ENCODE measurements at places on chromosomes 13 and 19.

DNA sequence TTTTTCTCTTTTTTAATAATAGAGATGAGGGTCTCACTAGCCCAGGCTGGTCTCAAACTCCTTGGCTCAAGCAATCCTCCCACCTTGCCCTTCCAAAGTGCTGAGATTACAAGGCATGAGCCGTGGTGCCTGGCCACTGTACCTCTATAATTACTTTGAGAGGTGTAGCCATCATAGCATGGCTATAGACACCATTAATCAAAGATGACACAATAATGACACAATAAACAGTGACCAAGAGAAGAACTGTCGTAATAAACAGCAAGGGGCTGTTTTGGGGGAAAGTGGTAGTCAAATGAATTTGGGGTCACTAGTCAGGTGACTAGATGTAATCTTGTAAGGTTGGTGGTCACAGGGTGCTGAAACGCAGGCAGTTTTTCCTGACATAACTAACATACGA is 30.4 kb downstream of the KLF5 start:
- no peak overlapping the region for H3K4me3 ChIP-seq
- DNase-seq = no peak
- no peaks in the 10 kb centered on the region for H3K4me1 ChIP-seq
- H3K36me3 ChIP-seq = no peaks in the 10 kb centered on the region
- no peaks in the 10 kb centered on the region for H3K27me3 ChIP-seq

DNA sequence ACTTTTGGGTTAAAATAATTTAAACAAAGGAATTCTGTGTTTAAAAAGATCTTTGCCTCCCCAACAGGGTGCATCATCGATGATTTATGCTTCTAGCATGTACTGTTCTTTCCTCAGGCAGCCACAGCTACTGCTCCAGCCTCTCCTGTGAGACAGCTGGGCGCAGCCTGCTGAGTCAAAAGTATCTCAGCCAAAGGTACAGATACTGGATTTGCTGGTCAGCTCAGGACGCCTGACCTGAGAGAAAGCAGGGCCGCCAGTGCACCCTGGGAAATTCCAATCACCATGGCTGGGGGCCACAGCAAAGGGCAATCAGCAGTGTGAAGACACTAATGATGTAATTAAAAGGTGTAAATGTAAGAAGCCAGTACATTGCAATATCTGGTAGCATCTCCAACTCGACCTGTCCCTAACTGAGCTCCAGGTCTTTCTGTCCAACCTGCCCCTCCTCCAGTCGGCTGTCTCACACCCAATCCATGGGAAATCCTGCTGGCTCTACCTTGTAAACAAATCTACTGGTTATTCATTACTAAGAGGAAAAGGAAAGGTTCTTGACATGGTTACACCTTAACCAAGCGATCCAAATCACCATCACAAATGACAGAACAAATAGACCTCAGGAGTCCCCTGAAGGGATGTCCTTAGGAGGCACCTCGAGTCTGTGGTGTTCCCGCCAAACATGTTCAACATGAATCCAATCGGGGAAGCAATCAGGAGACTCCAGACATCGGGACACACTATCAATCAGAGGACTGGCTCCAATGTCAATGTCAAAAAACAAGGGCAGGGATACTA is 7.3 kb downstream of the OPA3 start:
- H3K27me3 ChIP-seq = no peaks in the 10 kb centered on the region
- H3K4me1 ChIP-seq = no peaks in the 10 kb centered on the region
- peak overlapping the region; percentile 66 for H3K27ac ChIP-seq
- no peaks in the 10 kb centered on the region for H3K36me3 ChIP-seq
- DNase-seq = peak; percentile 40

- no peaks in the 10 kb centered on the region for H3K4me1 ChIP-seq
- no peaks in the 10 kb centered on the region for H3K36me3 ChIP-seq
- H3K27ac ChIP-seq = no peak overlapping the region
These were observed 8.0 kb upstream of the POU2F2 start for GRCh38 chr19:42140125-42140754.

GRCh38 chr19:7682175-7682855 is 1.7 kb downstream of the TRAPPC5 start:
- H3K27ac ChIP-seq = peak overlapping the region; percentile 43
- peaks cover 3% of the 10 kb centered on the region for H3K4me1 ChIP-seq
- DNase-seq = no peak
- H3K27me3 ChIP-seq = peaks cover 27% of the 10 kb centered on the region

GRCh38 chr19:39811064-39811463 is 22.9 kb downstream of the DYRK1B start:
- no peaks in the 10 kb centered on the region for H3K4me1 ChIP-seq
- no peak for DNase-seq
- H3K27me3 ChIP-seq = no peaks in the 10 kb centered on the region
- H3K4me3 ChIP-seq = no peak overlapping the region

GRCh38 chr19:8832132-8833021 is at the start of the genes MBD3L1 and ZNF558:
Gene MBD3L1, plus strand, starts transcription at chr19:8832377. Its CDS starts 10,302 bp downstream, at chr19:8842679.
Gene ZNF558, minus strand, starts transcription at chr19:8832304. Its CDS starts 9,645 bp downstream, at chr19:8822659.
- H3K36me3 ChIP-seq = no peaks in the 10 kb centered on the region
- DNase-seq = peak; percentile 98
- H3K27me3 ChIP-seq = no peaks in the 10 kb centered on the region
- peak within 1 kb of the TSS; percentile 93 for H3K4me3 ChIP-seq
- peak within 1 kb of the TSS; percentile 93 for H3K27ac ChIP-seq
- H3K4me1 ChIP-seq = no peaks in the 10 kb centered on the region

- no peaks in the 10 kb centered on the region for H3K27me3 ChIP-seq
- no peaks in the 10 kb centered on the region for H3K4me1 ChIP-seq
- DNase-seq = no peak
- no peak overlapping the region for H3K4me3 ChIP-seq
- H3K27ac ChIP-seq = no peak overlapping the region
- H3K36me3 ChIP-seq = no peaks in the 10 kb centered on the region
These were observed 17.3 kb upstream of the RELB start for GRCh38 chr19:44984005-44984404.

GRCh38 chr13:98171900-98172589 is 5.0 kb downstream of the RNF113B start:
- H3K36me3 ChIP-seq = no peaks in the 10 kb centered on the region
- H3K4me3 ChIP-seq = peak overlapping the region; percentile 7
- H3K27me3 ChIP-seq = no peaks in the 10 kb centered on the region
- H3K4me1 ChIP-seq = peaks cover 36% of the 10 kb centered on the region

DNA sequence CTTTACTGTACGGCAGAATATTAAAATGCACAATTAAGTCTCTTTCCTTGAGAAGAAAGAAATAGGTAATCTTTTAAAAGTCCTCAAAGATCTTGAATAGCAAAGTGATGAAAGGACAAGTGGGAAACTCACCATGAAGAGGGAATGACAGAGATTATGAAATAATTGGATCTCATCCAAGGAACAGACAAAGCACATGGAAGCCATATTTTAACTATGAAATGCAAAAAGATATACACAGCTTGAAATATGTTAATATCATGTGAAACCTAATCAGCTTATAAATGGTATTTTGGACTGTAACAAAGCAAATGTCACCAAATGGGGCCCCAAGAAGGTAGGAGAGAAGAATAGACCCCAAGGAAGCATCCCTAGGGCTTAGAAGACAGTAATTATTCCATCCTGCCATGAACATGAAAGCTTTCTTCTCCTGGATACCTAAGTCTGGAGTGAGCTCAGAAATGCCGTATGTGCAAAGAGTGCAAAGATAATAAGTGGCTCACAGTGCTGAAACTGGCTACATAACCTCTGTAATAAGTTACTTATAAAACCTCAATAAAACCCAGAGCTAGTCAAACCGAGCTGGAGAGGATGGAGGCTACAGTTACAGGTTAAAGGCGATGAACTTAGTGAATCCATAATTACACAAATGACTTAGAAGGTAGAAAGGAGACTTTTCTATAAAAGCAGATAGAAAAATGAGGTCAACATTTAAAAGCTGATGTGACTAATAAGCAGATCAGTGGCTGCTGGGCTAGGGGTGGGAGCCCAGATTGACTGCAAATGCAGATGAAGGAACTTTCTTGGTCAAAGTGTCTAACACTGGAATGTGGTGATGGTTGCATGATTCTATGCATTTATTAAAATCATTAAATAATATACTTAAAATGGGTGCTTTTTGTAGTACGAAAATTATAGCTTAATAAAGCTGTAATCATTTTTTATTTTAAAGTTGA is 34.4 kb downstream of the DCLK1 start:
- peak overlapping the region; percentile 13 for H3K27ac ChIP-seq
- H3K4me3 ChIP-seq = no peak overlapping the region
- no peaks in the 10 kb centered on the region for H3K27me3 ChIP-seq
- no peak for DNase-seq
- no peaks in the 10 kb centered on the region for H3K36me3 ChIP-seq
- H3K4me1 ChIP-seq = no peaks in the 10 kb centered on the region

- H3K4me3 ChIP-seq = no peak overlapping the region
- no peaks in the 10 kb centered on the region for H3K36me3 ChIP-seq
These were observed 215.2 kb downstream of the NBEA start for GRCh38 chr13:35157143-35157755.

DNA sequence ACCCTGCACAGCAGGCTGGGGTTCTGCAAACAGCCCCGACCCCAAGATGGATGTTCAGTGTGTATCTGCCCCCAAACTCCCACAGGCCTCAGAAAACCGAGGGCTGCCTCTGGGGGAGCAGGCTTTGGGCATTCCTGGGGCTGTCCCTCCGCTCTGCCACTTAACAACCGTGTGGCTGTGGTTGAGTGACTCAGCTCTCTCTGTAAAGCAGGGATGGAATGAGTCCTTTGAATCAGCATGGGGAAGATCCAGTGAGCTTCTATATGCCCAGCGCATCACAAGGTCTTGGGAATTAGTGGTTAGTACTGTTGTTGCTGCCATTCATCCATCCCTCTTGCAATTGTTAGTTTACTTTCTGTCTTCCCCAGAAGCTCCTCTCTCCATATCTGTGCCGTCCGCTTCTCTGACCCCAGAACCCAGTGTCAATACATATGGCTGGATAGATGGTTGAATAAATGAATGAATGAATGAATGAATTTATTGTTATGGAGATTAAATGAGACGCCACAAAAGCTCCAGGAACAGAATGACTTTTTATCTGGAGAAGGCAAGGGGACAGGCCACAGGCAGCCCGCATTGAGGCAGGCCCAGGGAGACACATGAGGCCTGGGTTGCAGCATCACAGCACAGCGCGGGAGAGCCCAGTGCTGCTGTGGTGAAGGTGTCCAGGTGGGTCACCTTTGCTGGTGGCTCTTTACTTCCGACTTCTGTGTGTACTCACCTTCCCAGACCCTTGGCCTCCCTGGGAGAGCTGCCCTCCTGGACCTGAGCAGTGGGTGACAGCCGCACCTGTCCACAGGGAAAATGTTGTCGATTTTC is 89.2 kb downstream of the RGCC start:
- H3K27me3 ChIP-seq = no peaks in the 10 kb centered on the region
- no peaks in the 10 kb centered on the region for H3K4me1 ChIP-seq
- no peak for DNase-seq
- H3K27ac ChIP-seq = peak overlapping the region; percentile 62
- H3K36me3 ChIP-seq = no peaks in the 10 kb centered on the region

- H3K27me3 ChIP-seq = peaks cover 9% of the 10 kb centered on the region
- DNase-seq = no peak
- H3K4me3 ChIP-seq = no peak overlapping the region
- H3K36me3 ChIP-seq = no peaks in the 10 kb centered on the region
- H3K27ac ChIP-seq = peak overlapping the region; percentile 12
These were observed 10.7 kb upstream of the FPR3 start for GRCh38 chr19:51784109-51784785.

DNA sequence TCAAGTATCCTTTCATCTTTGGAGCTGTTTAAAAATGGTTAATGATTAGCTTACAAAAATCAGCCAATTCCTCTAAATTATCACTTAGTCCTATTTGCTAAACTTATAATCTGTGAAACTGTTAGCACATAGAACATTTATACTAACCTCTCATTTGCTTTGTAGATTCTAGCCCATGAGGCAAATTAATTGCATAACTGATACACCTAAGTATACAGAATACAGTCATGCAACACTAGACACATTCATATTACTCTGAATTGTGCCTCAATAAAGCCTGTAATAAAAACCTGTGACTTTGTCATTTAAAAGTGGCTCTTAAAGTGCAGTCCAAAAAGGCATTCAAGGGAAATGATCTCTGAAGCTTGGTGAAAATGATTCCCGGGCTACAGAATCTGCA is 21.0 kb downstream of the SERPINE3 start:
- no peaks in the 10 kb centered on the region for H3K27me3 ChIP-seq
- no peaks in the 10 kb centered on the region for H3K4me1 ChIP-seq
- H3K36me3 ChIP-seq = no peaks in the 10 kb centered on the region

GRCh38 chr13:79709471-79709870 is 228.5 kb downstream of the NDFIP2 start:
- H3K27ac ChIP-seq = peak overlapping the region; percentile 6
- no peak for DNase-seq
- no peak overlapping the region for H3K4me3 ChIP-seq
- H3K4me1 ChIP-seq = no peaks in the 10 kb centered on the region

DNA sequence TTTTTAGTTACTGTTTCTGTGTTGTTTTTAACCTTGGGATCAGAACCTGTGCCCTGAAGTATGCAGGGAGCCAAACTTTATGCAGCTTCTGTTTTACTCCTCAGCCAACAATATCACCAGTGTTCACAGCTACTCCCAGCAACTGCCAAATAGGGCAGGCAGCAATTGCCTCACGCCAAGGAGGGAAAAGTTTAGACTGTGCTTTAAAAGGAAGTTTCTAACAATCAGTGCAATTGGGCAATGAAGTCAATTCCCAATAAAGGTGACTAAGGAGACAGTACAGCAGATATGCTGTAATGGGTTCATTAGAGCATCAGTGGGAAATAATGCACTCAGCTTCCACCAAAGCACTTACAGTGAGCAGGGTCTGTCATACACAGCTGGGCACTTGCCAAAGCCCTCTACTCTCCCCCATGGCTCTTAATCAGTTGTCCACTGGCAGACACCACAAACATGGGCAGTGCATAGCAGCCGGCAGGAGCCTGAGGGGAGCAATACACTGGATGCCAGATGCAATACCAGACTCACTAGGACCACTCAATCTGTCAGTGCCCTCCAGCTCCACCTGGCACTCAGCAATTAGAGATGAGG is 19.3 kb downstream of the ENOX1 start:
- H3K27me3 ChIP-seq = no peaks in the 10 kb centered on the region
- no peak for DNase-seq
- no peak overlapping the region for H3K4me3 ChIP-seq
- H3K36me3 ChIP-seq = no peaks in the 10 kb centered on the region

GRCh38 chr13:44061876-44062275 is 182.2 kb downstream of the LACC1 start:
- H3K36me3 ChIP-seq = no peaks in the 10 kb centered on the region
- H3K4me3 ChIP-seq = no peak overlapping the region
- no peaks in the 10 kb centered on the region for H3K4me1 ChIP-seq
- H3K27ac ChIP-seq = no peak overlapping the region
- DNase-seq = no peak

GRCh38 chr13:35855531-35856019 is 275.6 kb downstream of the DCLK1 start:
- no peak for DNase-seq
- no peaks in the 10 kb centered on the region for H3K36me3 ChIP-seq
- H3K27ac ChIP-seq = peak overlapping the region; percentile 43
- H3K4me1 ChIP-seq = no peaks in the 10 kb centered on the region
- H3K4me3 ChIP-seq = peak overlapping the region; percentile 17

- H3K4me1 ChIP-seq = no peaks in the 10 kb centered on the region
- H3K36me3 ChIP-seq = no peaks in the 10 kb centered on the region
- no peak overlapping the region for H3K27ac ChIP-seq
- no peaks in the 10 kb centered on the region for H3K27me3 ChIP-seq
These were observed 179.0 kb downstream of the NUFIP1 start for GRCh38 chr13:44810061-44810840.

GRCh38 chr19:40379446-40380198 is 10.4 kb downstream of the HIPK4 start:
- no peaks in the 10 kb centered on the region for H3K27me3 ChIP-seq
- DNase-seq = no peak
- H3K27ac ChIP-seq = no peak overlapping the region
- no peaks in the 10 kb centered on the region for H3K4me1 ChIP-seq
- H3K4me3 ChIP-seq = no peak overlapping the region
